Neural progenitor cell (in vitro differentiated cells): ENCODE measurements at places on chromosomes 7 and 10. TPM values are rescaled to one million over a fixed set of nuclear protein-coding genes. Genes with fewer than 3 reads are reported as not detected.

The SUN3 gene
- total RNA-seq, result not detected in 2 replicates

The ERVW-1 gene
- not detected in 2 replicates for total RNA-seq

The TAS2R16 gene
- total RNA-seq, result not detected in 2 replicates

The PDK4 gene
- not detected in 2 replicates for total RNA-seq

The SNCG gene
- not detected in 2 replicates for total RNA-seq

The PTPRN2 gene
- total RNA-seq, result 3.0 and 4.9 TPM in 2 replicates

The CACNB2 gene
- 3.4 and 3.5 TPM in 2 replicates for total RNA-seq

DNA sequence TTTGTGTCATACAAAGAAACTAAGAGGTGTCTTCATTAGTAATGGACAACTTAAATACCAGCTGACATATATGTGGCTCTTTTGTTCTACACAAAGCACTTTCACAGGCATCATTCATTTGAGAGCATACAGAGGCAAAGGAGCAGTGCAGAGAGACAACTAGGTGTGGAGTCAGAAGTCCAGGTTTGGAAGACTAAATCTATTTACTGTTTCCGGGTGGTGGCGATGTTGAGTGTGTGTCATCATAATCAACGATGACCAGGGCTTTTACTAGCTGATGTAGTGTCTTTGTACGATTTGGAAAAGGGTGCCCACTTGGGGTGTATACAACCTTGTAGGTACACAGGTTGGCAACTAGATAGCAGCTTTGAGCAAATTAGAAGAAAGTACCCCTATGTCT is 195.5 kb upstream of the CCDC6 start:
- H3K36me3 ChIP-seq, result no peaks in the 10 kb centered on the region
- H3K4me1 ChIP-seq, result no peaks in the 10 kb centered on the region
- H3K27ac ChIP-seq, result no peak overlapping the region
- DNase-seq, result no peak
- no peak overlapping the region for H3K4me3 ChIP-seq

GRCh38 chr7:149430192-149430591 is 30.7 kb downstream of the ZNF777 start:
- H3K4me3 ChIP-seq, result no peak overlapping the region
- no peaks in the 10 kb centered on the region for H3K36me3 ChIP-seq
- no peak overlapping the region for H3K27ac ChIP-seq
- H3K4me1 ChIP-seq, result peaks cover 3% of the 10 kb centered on the region
- H3K27me3 ChIP-seq, result no peaks in the 10 kb centered on the region

GRCh38 chr10:86388119-86388704 is 21.6 kb upstream of the GRID1 start:
- no peaks in the 10 kb centered on the region for H3K36me3 ChIP-seq
- H3K27me3 ChIP-seq, result peaks cover 45% of the 10 kb centered on the region
- DNase-seq, result no peak
- no peak overlapping the region for H3K4me3 ChIP-seq
- peaks cover 16% of the 10 kb centered on the region for H3K4me1 ChIP-seq
- no peak overlapping the region for H3K27ac ChIP-seq

GRCh38 chr7:111137296-111138192 is 46.6 kb downstream of the LRRN3 start:
- no peaks in the 10 kb centered on the region for H3K27me3 ChIP-seq
- DNase-seq, result peak; percentile 37

GRCh38 chr7:115153769-115154477 is 232.0 kb downstream of the MDFIC start:
- no peaks in the 10 kb centered on the region for H3K27me3 ChIP-seq
- no peak for DNase-seq
- no peaks in the 10 kb centered on the region for H3K4me1 ChIP-seq
- H3K27ac ChIP-seq, result no peak overlapping the region

DNA sequence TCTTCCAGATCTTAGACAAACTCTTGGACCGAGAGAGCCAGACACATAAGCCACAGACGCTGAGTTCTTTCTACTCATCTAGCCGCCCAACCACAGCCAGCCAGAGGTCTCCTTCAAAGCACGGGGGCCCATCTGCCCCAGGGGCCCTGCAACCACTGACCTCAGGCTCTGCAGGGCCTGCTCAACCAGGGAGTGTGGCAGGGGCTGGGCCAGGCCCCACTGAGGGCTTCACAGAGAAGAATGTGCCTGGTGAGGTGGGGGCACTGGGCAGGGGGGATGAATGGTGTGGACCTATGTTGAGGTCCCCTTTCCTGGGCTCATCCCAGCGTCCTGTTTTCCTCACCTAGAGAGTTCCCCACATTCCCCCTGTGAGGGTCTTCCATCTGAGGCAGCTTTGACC is 11.4 kb downstream of the ZSWIM8 start:
- no peaks in the 10 kb centered on the region for H3K4me1 ChIP-seq
- DNase-seq, result no peak
- no peaks in the 10 kb centered on the region for H3K27me3 ChIP-seq

GRCh38 chr7:45099891-45100760 is 11.4 kb upstream of the NACAD start:
- DNase-seq, result no peak
- H3K27me3 ChIP-seq, result no peaks in the 10 kb centered on the region
- no peak overlapping the region for H3K27ac ChIP-seq
- no peak overlapping the region for H3K4me3 ChIP-seq

DNA sequence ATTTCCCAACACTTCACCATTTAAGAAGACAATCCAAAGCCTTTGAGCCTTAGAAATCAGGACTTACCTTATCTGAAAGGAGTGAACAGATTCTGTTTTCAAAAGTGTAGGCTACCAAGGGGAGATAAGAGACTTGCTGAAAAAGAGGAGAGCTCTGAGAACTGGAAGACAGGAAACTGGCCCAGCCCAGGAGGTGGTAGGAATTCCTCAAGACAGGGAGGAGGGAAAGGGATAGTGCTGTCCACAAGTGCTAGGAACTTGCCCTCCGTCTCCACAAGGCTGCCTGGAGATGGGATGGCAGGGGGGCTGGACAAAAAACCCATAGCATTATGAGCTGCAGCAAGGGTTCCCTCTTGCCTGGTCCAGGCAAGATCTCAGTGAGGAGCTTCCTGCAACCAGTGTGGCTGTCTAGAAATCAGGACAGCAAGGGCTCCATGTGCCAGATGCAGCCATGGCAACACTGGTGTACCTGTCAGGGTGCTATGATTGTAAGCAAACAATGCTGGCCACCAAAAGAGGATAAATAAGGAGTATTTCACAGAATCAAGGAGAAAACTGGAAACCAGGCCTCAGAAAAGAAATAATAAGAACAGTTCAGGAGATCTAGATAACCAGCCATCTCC is 22.7 kb upstream of the FRMD4A start:
- H3K27ac ChIP-seq, result no peak overlapping the region
- H3K36me3 ChIP-seq, result no peaks in the 10 kb centered on the region
- no peaks in the 10 kb centered on the region for H3K27me3 ChIP-seq
- no peak overlapping the region for H3K4me3 ChIP-seq
- H3K4me1 ChIP-seq, result no peaks in the 10 kb centered on the region
- DNase-seq, result no peak

DNA sequence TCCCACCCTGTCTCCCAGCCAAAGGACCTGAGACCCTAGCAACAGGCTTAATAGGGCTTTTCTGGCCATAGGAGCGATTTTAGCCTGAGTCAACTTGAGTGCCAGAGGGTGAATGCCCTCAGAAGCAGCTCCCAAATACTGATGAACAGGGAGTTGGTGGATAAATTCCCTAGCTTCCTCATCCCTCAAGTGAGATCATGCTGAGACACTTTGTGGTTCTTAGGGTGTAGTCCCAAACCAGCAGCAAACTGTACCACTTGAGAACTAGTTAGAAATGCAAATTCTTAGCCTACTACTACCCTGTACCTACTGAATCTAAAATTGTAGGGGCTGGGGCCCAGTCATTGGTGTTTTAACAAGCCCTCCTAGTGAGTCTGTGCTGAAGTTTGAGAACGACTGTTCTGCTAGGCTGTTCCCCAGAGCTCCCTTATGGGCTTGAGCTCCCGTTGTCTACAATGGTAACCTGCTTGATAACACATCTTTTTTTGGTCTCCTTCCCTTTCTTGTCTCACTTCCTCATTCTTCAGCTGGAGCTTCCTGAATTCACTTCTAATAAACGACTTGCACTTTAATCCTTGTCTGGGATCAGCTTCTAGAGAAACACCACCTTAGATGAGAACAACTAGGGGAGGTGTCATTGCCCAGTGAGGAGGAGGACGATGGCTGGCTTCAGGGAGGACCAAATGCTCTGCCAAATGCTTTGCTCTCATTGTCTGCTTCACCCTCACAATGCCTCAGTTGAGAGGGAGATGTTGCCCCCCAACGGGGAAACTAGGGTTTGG is 18.2 kb upstream of the CDH23 start:
- no peaks in the 10 kb centered on the region for H3K36me3 ChIP-seq
- DNase-seq, result no peak
- H3K27me3 ChIP-seq, result peaks cover 25% of the 10 kb centered on the region
- no peak overlapping the region for H3K4me3 ChIP-seq
- no peak overlapping the region for H3K27ac ChIP-seq

DNA sequence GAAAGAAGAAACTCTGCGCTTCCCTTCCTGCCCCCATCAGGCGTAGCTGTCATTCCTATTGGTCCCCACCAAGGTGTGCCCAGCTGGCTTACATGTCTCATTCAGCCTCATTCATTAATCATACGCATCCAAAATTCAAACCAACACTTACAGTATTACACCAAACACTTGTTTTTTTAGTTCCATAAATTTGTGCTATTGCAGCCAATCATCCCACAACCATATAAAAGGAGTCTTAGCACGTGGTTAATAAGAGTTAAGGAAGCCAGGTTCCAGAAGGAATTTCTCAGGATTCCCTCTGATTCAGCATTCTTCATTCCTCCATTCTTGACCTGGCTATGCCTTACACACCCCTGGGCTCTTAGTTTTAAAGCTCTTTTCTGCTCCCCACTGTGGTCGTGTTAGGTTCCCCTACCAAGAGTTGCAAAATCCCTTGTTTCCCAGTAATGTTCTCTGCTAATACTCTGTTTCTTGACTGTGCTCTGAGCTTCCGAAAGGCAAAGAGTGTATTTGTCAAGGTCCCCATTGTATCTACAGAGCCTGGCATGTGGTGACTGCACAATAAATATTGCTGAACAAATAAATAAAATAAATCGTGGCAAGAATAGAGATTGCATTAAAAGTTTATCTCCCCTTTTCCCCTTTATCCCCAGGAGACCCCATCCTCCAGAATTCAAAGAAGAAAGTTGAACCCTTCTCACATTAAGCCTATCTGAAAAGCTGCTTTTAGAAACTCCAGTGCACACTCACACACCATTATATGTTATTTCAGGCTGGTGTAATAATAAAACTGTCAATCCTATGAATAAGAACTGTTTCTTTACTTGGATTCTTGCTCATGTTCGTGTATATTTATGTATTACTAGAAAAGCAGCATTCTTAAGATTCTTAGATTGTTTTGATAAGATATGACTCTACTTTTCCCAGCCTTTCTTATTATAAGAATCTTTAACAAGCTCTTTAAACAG is 514.4 kb downstream of the INHBA start:
- no peaks in the 10 kb centered on the region for H3K4me1 ChIP-seq
- H3K36me3 ChIP-seq, result no peaks in the 10 kb centered on the region
- H3K4me3 ChIP-seq, result no peak overlapping the region
- no peak for DNase-seq
- H3K27me3 ChIP-seq, result no peaks in the 10 kb centered on the region

GRCh38 chr10:19043431-19043830 is 5.2 kb upstream of the MALRD1 start:
- no peak for DNase-seq
- H3K4me1 ChIP-seq, result peaks cover 6% of the 10 kb centered on the region
- H3K4me3 ChIP-seq, result no peak overlapping the region

DNA sequence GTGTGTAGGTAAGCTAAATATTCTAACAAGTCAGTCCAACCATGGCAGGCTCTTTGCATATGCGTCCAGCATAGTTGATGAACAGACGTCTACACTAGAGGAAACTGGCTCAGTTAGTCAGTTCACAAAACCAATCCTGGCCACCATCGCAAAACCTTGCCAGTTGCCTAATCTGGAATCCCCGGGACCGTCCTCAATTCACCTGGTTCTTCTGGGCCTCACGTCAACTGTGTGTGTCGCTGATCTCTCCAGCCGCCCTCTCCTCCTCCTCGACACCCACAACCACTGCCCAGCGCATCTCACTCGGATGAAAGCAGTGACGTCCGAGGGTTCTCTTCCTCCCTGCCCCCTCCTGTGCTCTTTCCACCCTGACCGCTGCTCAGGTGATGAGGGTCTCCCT is 217.8 kb upstream of the SH2B2 start:
- peaks cover 12% of the 10 kb centered on the region for H3K4me1 ChIP-seq
- no peak overlapping the region for H3K4me3 ChIP-seq
- no peak for DNase-seq

DNA sequence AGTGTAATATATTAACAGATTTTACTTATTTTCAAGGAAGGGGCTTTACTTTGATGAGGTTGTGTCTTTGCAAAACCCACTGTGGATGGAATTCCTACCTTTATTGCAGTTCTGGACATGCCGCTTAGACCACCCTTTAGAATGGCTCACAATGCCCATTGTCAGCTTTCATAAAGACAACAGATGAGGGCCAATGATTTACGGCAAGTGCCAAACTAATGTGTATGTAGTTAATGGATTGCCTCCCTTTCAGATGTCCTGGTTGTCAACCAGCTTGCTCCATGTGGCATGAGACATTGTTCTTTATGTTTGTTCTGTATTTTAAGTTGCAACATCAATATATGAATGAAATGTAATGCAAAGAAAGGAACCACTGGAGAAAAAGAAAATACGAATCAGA is 35.0 kb upstream of the ELMO1 start:
- H3K4me3 ChIP-seq, result no peak overlapping the region
- peaks cover 13% of the 10 kb centered on the region for H3K4me1 ChIP-seq
- H3K27ac ChIP-seq, result no peak overlapping the region

- no peaks in the 10 kb centered on the region for H3K27me3 ChIP-seq
- H3K4me3 ChIP-seq, result no peak overlapping the region
- no peaks in the 10 kb centered on the region for H3K36me3 ChIP-seq
- H3K4me1 ChIP-seq, result peaks cover 52% of the 10 kb centered on the region
- no peak for DNase-seq
These were observed 229.2 kb downstream of the TCF7L2 start for GRCh38 chr10:113179265-113179664.

DNA sequence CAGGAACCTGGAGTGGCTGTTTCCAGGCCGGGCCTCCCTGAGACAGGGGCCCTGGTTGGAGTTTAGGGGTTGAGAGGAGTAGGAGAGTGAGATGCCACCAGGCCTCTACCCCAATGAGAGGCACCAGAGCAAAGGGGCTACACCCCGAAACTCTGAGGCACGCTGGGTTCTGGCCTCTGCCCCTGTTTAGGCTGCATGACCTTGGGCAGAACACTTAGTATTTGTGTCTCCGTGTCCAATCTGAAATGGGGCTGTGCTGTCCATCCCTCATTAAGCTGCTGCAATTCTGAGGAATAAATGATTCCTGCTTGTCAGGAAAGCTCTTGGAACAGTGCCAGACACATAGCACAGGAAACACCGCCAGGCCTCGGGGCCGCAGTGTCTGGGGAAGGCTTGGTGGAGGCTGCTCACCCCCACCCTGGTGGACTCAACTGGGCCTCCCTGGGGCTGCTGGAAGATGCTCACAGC is 40.5 kb upstream of the SAMD8 start:
- no peaks in the 10 kb centered on the region for H3K4me1 ChIP-seq
- H3K27me3 ChIP-seq, result no peaks in the 10 kb centered on the region
- no peak overlapping the region for H3K4me3 ChIP-seq
- H3K36me3 ChIP-seq, result no peaks in the 10 kb centered on the region

DNA sequence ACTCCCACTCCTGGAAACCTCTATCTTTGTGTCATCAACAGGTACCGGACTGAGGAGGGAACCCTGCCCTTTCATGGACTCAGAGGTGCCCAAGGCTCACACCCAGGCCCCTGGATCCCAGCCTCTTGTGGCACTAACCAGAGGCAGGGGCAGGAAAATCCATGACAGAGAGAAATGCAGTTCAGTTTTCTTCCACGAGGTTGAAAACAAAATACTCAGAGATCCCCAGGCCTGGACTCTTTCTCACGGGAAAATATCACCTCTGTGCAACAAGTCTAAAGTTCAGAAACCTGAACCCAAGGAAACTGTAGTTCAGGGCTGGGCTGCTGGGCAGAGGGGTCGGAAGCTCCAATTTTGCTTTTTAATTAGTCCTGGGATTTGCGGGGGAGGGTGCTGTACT is 21.4 kb upstream of the OPN4 start:
- H3K36me3 ChIP-seq, result no peaks in the 10 kb centered on the region
- H3K4me1 ChIP-seq, result peaks cover 3% of the 10 kb centered on the region
- no peak overlapping the region for H3K4me3 ChIP-seq
- H3K27me3 ChIP-seq, result peaks cover 49% of the 10 kb centered on the region
